CD8-positive, alpha-beta memory T cell (primary cell): ENCODE measurements at places on chromosomes 5 and 9. TPM values are rescaled to one million over a fixed set of nuclear protein-coding genes. Genes with fewer than 3 reads are reported as not detected.

The CTXN3 gene
- not detected for total RNA-seq

DNA sequence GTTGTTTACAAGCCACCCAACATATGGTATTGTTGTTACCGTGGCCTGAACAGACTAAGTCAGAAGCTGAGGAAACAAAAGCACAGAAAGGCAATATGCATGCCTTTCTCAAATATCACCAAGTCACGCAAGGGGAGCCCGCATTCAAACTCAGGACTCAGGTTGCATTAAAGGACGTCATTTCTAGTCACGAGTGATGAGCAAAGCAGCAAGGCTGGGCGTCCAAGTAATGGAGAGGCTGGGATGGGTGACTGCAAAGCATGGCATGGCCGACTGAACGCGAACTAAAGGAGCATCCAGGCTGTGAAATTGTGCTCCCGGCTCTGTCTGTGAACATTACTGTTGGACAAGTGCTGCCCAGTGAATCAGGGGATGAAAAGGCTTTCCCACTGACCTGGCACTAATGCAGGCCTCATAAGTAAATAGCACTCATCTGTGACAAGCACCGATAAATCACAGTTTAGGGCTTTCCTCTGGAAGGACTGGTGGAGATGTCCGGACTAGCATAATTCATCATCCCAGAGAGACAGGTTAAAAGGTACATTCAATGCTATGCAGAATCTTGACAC, 202.8 kb downstream of the SPOCK1 start:
- DNase-seq, result no peak

DNA sequence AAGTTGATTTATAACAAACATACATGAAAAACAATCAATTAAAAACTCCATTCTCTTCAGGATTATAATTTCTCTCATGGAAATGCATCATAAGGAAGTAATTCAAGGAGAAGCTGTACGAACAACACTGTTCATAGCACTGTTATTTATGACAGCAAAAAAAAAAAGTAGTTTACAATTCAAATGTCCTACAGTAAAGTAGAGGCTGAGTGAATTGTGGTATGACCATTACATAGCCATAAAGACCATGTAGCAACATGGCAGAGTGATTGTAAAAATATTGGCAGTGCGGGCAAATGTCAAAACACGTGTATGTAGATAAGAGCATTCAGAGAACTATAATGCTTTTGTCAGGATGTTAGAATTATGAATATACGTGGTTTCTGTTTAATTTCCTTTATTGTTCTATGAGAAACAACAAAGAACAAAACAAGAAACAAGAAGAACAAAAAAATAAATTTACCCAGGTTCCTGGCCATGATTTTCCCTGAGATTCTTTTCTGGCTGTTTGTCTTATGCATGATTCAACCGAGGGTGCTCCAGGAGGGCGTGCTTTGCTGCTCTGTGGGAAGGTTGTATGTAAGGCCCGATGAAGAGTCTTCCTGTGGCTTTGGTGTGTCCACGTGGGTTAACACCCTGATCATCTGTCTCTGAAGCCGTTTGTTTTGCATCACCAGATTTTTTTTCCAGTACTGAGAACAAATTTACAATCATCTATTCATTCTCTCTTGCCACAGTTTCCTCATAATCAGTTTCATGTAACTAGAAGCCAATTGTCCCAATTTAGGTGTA, 28.8 kb downstream of the GCNT4 start:
- peak; percentile 58 for DNase-seq

DNA sequence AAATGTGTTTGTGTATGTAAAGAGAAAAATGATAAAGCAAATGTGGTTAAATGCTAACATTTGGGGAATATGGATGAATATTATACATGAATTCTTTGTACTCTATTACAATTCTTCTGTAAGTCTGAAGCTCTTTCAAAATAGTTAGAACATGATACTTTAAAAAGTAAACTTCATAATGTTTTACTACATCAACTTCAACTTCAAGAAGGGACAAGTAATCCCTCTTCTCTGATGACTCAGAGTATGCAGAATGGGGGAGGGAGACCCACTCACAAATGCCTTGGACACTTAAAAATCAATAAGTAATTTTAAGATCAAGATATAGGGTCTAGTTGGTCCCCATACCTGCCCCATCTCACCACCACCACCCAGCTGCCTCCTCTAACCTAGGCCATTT, 162.4 kb downstream of the ESM1 start:
- no peak for DNase-seq

DNA sequence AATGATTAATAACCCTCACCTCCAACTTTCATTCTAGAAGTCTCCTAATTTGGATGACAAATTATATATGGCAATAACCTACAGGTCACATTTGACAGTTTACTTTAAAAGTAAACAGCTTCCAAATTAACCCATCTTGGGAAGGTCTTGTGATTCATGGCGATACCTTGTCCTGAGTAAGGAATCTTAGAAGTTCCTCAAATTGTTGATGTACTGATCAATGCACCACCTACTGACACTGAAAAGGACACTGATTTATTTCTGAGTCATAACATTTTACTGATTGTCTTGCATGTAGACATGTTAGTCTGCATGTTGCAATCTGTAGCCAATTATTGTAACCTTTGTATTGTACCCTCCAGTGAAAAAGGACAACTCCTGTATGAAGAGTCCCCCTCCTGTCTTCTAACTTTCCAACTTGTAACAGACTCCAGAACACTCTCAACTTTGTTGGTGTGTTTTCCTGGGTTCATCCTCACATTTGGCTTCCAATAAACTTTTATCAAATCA, 16.0 kb upstream of the SLC22A5 start:
- DNase-seq, result no peak
